Caki2 (cell line): ENCODE measurements at places on chromosomes 6 and 20.
A peak's percentile ranks its signal among the peaks of the same experiment; 100 is the strongest.

GRCh38 chr20:57361517-57361916 is 10.5 kb downstream of the RAE1 start:
- DNase-seq: peak; percentile 21

- DNase-seq: no peak
Observed at GRCh38 chr6:163133017-163133416, 281.5 kb upstream of the QKI start.

GRCh38 chr6:11231564-11232192 is 790 bp downstream of the NEDD9 start:
- no peak for DNase-seq

- DNase-seq: peak; percentile 68
Observed at GRCh38 chr6:5763871-5764270, 242.9 kb downstream of the NRN1 start.

GRCh38 chr6:30944051-30944450 is 3.3 kb downstream of the MUCL3 start:
- DNase-seq: no peak

- DNase-seq: no peak
Observed at GRCh38 chr6:52403627-52404026, 16.5 kb upstream of the EFHC1 start.

GRCh38 chr20:58098571-58098970 is 129.9 kb downstream of the ANKRD60 start:
- DNase-seq: no peak

DNA sequence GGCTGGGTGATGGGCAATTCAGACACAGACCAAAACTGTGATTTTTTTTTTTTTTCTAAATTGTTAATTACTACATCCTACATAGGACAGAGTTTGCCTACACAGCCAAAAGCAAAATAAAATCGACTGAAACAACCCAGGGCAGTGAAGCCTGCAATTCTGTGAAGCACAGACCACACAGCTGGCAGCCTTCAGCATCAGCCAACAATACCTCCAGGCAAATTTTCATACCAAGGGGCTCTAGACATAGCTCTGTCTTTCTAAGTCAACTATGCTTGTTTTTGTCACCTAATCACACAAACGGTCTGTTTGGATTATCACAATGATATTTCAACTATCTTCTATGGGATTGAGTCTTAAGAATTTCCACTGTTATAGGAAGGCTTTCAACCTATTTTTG is 17.6 kb downstream of the RMND1 start:
- no peak for DNase-seq

DNA sequence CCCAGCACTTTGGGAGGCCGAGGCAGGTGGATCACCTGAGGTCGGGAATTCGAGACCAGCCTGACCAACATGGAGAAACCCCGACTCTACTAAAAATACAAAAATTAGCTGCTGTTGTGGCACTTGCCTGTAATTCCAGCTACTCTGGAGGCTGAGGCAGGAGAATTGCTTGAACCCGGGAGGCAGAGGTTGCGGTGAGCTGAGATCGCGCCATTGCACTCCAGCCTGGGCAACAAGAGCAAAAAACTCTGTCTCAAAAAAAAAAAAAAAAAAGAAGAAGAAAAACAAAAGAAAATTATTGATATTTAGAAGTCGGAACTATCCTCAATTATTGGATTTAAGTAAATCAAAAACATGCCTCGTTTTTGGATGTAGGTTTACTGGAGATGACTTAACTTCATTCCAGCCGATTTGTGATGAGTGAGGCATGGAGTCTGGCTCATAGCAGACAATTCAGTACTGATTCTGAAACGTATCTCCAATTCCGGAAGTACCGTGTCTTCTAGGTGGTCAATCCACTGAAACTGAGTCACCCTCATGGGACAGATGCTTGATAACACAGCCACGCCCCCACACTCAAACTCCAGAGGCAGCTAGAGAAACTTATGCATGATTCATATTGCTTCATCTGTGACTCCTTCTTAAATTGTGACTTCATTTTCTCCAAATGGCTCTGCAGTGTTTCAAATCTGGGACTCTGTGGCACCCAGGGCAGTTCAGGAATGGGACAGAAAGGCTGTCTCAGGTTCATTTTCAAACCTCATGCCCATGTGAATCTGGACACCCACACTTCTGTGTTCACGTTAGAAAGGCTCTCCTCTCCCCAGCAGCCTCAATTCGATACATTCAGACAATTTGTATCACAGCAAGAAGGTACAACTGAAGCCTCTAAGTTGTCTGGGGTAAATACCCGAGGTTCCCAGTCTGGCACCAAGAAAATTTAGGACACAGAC is 110.4 kb upstream of the ARMC2 start:
- DNase-seq: peak; percentile 68

DNA sequence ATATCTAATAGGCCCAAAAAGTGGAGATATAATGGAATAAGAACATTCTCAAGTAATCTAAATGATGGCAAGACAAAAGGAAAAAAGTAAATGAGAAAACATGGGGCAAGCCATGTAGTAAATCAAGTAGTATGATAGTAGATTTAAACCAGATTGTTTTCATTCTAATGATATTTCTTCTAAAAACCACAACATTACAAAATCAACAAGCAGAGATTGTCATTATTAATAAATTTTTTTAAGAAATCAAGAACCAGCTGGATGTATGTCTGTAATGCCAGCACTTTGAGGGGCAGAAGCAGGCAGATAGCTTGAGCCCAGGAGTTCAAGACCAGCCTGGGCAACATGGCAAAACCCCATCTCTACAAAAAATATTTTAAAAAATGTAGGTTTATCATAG is 155.0 kb downstream of the RNGTT start:
- DNase-seq: no peak

DNA sequence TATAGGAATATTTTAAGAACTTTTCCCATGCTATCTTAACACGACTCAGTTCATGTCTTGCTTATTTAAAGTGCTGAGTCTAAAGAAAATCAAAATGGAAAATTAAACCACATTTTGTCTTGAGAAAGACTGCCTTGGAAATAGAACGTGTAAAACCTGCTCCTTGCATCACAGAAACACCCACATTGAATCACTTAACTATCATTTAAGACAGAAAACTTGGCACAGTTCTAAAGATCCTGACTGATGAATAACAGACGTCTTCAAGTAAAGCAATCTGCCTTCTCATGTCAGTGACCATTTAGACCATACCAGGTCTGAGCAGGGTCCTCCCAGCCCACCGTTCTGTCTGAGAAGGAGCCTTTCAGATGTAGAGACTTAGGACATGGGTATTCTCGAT is 7.4 kb downstream of the PERP start:
- DNase-seq: peak; percentile 77

DNA sequence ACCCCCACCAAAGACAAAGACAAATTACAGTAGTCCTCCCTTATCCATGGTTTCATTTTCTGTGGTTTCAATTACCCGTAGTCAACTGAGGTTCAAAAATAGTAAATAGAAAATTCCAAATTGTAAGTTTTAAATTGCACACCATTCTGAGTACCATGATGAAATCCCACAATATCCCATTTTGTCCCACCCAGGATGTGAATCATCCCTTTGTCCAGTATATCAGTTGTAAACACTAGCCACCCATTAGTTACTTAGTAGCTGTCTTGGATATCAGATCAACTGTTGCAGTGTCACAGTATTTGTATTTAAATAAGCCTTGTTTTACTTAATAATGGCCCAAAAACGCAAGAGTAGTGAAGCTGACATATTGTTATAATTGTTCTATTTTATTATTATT is 364.0 kb upstream of the ARID1B start:
- DNase-seq: no peak
